ENCODE measurements at places on chromosomes 2 and 18. TPM values are rescaled to one million over a fixed set of nuclear protein-coding genes. Genes with fewer than 3 reads are reported as not detected.

The RFTN2 gene
- total RNA-seq = 18.1 TPM

The GRHL1 gene
- 13.2 TPM for total RNA-seq

The IL1R2 gene
- total RNA-seq = 3.6 TPM

The TXNDC2 gene
- total RNA-seq = 5.1 TPM

DNA sequence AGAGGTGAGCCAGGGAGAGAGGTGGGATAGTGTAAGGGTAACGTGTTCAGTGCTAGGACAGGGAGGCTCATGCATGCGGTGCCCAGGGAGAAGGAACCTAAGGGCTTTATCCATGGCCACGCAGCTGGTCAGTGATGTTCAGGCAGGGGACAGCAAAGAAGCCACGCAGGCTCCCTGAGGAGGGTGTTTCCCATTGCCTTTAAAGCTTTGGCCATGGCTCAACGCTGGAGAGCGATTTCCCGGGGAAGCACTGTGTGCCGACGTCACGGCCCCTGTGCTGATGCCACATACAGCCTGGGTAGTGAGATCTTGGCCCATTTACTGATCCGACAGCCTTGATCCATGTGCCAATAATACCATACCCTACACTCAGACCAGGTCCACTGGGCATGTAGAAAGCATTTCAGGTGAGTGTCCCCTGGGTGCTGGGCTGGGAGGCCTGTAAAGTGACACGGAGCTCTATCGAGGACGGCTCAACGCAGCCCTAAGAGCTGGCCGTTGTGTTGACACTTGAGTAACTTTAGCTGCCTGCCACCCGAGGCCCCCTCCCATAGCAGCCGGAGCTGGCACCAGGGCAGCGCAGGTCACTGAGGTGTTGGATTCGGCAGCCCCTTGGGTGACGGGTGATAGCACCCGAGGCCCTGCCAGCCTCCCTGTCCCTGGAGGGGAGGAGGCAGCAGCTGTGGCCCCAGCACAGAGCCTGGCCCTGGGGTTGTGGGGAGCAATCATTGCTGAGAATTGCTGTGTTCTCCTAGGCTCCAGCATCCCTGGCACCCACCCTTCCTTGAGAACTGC is 41.4 kb downstream of the PDIA6 start:
- no peak for DNase-seq

DNA sequence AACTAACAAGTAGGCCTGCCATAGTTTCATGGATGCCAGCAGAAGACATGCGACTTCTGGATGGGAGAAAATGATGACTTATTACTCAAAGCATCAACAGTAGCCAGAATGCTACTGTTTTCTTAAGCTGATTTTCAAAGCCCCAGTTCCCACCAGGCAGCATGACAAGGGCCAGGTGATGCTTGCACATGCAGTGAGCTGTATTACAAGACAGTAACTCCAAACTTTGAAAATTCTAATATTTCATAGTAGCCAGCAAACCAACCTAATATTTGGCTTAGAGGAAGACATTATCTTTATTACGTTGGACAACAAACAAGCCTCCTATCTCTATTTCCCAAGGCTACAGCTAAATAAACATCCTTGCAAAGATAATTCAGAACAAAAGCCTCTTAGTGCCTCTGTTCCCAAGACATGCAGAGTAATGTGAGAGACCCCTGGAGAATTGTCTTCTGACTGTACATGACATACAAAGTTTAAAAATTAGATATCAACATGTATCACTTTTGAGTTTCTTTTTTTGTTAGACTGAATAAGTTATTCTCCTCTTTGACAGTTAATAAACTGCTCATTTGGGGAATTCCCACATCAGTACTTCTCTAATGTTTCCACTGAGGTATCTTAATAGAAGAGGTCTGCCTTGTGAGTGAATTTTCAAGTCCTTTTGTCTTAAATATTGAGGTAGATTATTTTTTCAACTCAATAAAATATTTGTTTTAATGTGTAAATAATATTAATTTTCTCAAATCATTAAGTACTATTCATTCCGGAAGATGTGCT is 367.6 kb upstream of the CWC22 start:
- DNase-seq = no peak

The SLC19A3 gene
- total RNA-seq = 6.7 TPM

DNA sequence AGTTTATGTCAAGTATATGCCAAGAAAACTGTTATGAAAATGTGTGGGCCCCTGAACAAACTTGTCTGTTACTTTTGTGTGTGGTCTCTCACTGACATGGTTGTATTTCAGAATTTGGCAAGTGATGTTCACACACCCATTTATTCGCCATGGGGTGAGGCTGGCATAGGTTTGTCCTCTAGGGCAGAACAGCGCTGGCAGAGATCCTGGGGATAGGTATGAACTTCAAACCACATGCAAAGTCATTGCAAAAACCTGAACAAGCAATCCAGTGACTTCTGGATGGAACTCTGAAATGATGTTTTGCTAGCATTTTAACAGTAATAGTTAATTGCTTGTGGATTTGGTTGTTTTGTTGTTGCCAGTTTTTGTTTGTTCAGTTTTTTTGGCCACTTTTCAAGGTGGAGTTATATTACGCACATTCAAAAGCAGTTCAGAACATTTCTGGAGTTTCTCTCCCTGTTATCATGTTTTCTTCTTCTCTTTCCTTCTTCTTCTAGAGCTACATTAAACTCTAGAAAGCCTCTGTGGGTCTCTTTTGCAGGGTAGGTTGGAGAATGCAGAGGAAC is 78.5 kb downstream of the MDH1 start:
- DNase-seq = no peak

The TLX2 gene
- total RNA-seq = not detected

DNA sequence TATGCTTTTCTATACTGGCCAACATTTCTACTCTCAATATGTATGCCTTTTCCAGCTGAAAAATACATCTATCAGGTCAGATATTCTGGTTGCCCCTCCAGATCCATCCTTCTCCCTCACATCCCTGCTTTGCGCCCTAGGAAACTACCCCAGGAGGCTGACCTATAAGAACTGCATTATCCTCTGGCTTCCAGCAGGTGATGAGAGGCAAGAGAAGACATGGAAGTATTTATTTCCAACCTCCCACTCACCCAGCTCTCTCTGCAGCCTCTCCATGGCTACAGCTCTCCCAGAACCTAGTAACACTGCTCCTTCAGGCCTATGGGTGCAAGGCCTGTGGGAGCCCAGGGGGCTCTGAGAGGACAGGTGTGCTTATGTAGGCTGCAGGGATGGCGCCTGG is 42.9 kb downstream of the ARID5A start:
- DNase-seq = no peak

DNA sequence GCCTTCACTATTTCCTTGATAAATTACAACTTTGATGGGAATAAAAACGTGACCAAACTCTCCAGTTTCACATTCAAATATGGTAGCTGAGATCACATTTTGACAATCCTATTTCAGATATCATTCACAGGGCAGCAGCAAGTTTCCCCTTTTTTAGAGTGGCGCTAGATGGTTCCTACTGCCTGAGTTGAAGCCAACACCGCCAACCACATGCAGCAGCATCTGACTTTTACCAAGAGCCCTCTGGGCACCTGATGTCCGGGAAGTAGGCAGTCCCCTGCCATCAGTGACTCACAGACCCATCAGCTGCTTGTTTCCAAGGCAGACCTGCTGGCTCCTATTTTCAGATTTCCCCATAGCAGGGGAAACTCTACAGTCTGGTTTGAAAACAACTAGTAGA is 4.0 kb upstream of the MREG start:
- no peak for DNase-seq

The GALNT3 gene
- 11.8 TPM for total RNA-seq

The GALNT14 gene
- total RNA-seq = 5.1 TPM

The IL36RN gene
- total RNA-seq = 6.0 TPM

DNA sequence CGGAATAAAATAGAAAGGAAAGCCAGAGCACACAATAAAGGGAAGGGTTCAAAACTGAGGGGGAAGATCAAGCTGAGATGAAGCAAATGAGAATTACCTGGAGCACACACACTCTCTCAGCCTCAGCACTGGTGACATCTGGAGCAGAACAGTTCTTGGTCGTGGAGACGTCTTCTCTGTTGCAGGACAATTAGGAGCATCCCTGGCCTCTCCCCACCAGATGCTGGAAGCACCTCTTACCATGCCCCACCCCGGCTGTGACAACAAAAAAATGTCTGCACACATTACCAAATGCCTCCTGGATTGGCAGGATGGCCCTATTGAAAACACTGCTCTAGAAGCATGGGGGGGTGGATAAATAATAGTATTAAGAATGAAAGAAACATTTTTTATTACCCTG is 43.6 kb upstream of the MAP3K20 start:
- no peak for DNase-seq

The RIT2 gene
- total RNA-seq = not detected

- peak; percentile 10 for DNase-seq
Measured at GRCh38 chr2:209473930-209474419, 50.1 kb downstream of the MAP2 start.
